Hippocampal formation (tissue), 2 donors: ENCODE measurements at places on chromosomes 5 and 9.

DNA sequence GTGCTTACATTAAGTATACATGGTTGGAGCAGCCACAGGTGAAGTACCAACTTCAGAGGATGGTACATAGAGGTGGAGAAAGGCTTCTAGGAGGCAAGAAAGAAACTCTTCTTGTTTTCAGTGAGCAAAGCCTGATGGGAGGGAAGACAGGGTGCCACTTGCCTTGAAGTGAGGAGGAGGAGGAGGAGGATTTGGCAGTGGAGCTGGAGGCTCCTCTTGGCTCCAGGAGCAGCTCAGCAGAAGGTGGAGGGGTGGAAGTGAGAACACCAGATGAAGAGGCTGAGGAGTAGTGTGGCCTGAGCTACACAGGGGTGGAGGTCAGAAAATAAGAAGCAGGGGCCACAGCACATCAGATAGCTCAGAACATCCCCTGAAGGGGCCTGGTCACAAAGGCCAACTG, 91.1 kb upstream of the SHISAL2B start:
- no peak for DNase-seq

- no peak for DNase-seq
Observed at GRCh38 chr5:132751444-132751843, 4.2 kb downstream of the CCNI2 start.

- DNase-seq, result no peak
Observed at GRCh38 chr9:16070455-16071145, 517.8 kb downstream of the CCDC171 start.

DNA sequence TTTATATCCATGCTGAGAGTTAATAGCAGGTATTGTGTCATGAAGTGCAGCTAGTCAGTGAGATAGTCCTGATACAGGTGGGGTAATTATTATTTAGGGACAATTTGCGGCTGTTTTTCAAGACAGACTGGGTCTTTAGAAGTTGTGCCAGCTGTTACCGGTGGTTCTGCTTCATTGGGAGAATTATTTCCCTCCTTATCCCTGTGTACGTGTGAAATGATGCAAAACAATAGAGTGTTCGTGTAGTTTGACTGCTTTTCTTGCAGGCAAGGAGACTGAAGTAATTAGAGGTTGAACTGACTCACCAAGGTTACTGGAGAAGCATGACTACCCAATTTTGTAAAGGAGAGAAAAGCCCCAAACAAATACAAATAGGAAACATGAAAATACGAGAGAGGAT, 101.7 kb downstream of the ARRDC3 start:
- DNase-seq, result no peak

DNA sequence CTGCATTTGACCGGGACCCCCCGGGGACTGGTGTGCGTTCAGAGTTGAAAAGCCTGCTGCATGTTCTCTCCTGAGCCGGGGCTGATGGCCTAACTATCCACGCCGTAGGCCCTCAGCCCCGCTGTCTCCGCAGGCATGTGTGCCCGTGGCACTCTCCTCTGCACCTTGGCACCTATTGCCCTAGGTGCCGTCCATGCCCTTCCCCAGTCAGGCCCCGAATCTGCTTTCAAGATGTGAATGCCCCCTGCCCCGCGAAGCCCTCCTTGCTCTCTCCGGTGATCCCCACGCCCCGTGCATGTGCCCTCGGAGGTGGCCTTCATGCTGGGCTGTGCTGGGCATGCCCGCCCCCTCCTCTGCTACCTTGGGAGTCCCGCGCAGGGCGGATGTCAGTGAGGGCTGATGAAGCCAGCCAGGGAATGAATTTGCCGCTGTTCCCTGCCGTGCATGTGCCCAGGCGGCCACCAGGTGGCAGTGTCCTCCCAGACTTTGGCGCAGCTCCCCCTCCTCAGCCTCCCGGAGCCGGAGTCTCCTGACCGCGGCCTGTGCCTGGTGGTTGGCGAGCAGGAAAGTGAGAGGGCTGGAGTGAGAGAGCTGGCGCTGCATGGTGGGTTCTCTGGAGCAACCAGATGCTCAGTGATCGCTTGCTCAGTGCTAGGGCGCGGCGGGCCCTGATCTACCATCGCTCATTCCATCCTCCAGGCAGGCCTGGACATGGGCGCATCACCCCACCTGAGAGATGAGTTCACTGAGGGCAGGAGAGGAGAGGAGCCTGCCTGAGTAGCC, 112.9 kb upstream of the LMX1B start:
- peak; percentile 85 for DNase-seq

GRCh38 chr5:149341876-149342275, 3.4 kb upstream of the GRPEL2 start:
- DNase-seq, result no peak

DNA sequence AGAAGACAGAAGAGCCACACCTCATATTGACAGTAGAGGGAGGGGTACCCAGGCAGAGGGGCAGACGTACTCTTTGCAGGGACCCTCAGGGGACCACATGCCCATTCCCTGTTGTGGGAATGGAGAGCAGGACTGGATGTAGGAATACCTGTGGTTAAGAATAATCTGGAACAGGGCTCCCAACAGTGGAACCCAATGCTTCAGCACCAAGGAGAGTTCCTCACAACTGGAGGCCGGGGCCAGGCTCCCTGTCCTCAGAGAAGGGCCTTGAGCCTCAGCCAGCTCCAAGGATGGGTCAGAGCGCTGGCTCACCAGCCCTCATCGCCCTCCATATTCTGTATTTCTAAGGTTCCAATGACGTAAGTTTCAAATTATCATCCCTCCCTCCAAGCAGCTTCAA, 7.4 kb upstream of the SHC3 start:
- no peak for DNase-seq

- DNase-seq, result no peak
Observed at GRCh38 chr5:172188893-172189692, 1.1 kb upstream of the STK10 start.

DNA sequence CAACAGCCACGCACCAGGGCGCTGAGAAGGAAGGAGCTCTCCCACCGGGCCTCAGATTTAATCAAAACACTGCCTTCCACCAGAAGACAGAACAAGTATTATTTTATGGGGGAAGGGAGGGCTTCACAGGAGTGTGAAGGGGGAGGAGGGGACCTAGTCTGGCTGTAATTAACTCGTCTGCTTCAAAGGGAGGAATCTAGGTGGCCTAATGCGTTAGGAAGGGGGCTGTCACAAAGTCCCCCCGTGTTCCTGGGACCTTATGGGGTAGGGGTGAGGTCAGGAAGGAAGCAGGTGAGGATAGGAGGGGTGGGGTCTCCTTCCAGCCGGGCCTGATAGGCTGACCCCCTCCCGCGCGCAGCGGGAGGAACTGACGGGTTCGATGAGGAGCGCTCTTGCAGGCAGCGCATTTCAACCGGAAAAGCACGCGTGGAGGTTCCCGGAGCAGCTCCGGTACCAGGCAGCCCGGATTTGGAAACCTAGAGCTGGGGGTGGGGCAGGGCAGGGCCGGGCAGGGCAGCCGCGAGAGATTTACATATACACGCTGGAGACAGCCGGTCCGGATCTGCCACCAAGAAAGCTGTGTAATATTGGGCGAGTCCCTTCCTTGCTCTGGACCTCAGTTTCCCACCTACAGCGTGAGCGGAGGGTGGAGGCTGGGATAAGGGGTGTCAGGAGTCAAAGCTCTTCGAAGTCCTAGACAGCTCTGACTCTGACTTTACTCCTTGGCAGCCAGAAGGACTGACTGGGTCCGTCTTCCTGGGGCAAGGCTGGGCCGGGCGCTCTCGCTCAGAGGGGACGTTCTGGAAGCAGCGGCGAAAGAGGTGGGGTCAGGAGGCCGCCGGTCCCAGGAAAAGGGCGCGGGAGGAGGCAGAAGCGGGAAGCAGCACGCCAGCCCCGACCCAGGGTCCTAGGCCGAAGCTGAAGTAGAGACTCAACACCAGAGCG, 1.8 kb downstream of the SHB start:
- no peak for DNase-seq

GRCh38 chr5:83848941-83849340, 128.3 kb upstream of the HAPLN1 start:
- no peak for DNase-seq
